AG04449 (cell line): ENCODE measurements at places on chromosomes 5 and 9.

- DNase-seq: no peak
Measured at GRCh38 chr5:136724161-136724560, 358.8 kb upstream of the TRPC7 start.

GRCh38 chr5:141234109-141234667, 11.0 kb upstream of the PCDHB15 start:
- no peak for DNase-seq

GRCh38 chr5:139091439-139092156, 106.6 kb downstream of the SIL1 start:
- DNase-seq: no peak

DNA sequence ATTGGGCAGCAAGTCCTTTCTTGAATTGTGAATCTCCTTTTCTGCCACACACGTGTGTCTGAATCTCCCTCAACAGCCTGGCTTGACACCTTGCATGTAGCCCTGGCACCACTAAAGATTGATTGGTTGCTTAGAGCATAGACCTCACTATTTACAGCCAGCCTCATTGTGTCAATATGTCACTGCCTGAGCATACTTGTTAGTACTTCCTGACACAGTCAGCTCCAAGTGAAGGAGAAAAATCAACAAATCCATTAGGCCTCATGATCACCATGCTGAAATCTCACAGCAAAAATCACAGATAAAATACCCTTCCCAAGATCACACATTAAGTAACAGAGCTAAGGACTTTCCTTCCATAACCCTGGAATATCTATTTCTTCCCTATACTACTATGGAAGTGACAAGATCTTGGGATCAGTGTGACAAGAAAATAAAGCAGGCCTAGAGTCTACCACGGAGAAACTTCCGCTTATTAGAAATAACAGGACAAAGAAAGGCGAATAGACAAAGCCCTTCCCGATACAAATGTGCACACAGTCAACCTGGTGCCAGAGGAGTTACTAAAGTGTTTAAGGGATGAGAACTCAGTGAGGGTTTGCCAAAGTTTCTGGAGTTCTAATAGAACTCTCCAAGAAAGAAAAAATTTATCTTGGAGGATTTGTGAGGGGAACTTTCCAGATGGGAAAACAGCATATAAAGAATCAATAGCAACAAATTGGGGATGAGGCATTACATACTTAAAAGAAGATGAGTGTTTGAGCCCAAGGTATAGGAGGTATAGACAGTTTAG, 5.6 kb upstream of the ARL15 start:
- DNase-seq: no peak

DNA sequence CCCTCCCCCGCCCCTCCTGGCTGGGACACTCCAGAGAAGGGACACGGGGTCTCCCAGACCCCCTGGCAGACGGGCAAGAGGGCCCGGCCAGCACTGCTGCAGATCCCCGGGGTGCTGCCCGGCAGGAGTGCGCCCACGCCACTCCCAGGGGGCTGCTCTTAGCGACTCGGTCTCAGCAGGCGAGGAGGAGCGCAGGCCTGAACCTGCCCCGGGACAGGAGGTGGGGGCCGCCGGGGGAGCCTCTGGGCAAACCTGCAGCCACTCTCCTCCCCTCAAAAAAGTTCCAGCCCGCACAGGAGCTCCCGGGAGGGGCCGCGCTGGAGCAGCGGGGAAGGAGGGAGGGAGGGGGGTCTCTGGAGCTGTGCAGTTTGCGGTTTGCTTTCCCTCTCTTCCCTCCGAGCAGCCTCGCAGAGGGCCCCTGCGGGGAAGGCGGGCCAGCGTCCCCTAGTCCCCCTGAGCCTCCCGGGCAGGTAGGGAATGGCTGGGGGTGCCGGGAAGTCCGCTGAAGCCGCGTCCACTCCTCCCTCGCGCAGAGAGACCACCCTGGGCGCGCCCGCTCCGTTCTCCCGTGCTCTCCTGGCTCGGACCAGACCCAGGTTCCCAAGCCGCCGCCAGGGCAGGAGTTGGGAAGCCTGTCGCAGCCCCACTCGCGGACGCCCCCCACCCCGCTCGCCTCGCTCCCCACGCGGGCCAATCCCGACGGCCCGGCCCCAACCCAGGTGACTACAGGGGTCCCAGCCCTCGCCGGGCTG, 44.2 kb downstream of the NACC2 start:
- no peak for DNase-seq

DNA sequence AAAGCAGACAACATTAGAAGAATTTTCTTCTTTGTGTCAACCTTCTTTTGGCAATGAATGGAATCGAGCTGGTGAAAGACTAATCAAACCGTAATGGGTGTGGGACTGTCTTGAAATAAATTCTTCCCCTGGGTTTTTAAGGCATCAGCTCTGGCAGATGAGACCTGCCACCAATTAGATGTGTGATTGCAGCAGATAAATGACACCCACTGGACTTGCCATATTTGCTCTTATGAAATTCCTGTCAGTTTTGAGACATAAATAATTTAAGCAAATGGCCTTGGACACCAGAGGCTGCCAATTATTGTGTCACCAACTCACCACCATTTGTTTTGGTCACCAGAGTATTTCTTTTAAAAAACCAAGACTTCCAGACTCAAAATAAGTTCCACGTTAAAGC, 135.9 kb upstream of the RGMB start:
- DNase-seq: no peak
